ENCODE measurements at places on chromosomes 5 and 9.

DNA sequence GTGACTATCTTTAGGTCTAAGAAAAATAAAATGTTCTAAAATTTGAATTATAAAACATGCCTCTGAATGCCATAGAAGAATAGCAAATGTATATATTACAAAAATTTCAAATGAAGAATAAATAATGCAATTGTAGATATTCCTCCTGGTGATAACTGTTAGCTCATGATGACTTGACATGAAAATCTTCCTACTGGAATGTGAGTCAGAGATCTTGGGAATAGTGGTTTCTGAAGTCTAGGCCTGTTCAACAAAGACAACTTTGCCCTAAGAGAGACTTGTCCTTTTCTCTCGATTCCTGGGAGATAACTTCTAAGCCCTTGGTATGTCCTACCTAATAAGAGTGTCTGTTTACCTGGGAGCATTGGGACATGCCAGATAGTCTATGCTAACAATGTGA is 746.3 kb upstream of the RIOK2 start:
- DNase-seq = no peak

GRCh38 chr5:77322406-77322805 is 111.9 kb downstream of the PDE8B start:
- no peak for DNase-seq

- DNase-seq = no peak
These were observed 1148.4 kb downstream of the EFNA5 start for GRCh38 chr5:106522296-106522695.

- peak; percentile 35 for DNase-seq
These were observed 98.8 kb downstream of the LHX2 start for GRCh38 chr9:124110307-124110915.

DNA sequence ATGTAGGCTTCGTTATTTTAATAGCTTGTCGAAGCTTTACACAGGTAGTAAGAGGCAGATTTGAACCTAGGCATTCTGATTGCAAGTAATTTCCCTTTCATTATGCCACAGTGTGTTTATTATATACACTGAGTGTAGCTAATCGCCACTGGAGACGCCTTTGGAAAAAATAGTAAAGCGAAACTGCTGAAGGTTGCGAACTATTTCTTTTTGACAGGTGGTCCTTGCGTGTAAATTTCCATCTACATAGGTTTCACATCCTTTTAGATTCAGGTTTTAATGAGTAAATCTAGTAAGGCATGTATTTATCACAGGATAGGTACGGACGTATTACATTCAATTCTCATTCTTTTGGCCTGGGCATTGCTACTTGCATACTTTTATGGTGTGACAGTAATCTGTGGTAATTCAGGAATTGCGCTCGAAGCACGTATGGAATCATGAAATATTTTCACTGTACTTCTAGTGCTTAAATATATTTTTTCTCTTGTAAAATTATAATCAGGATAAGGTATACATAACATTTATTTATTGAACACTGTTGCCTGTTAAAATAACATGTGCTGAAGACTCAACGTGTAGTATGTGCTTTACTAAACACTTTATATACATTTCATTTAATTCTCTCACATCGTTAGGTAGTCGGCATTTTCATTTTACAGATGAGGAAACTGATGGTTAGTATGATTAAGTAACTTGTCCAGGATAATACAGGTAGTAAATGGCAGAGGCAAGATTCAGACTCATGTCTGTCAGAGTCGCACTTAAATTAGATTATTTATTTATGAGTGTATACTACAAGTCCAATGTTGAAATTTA is 1.8 kb downstream of the MARCHF6 start:
- DNase-seq = peak; percentile 35

DNA sequence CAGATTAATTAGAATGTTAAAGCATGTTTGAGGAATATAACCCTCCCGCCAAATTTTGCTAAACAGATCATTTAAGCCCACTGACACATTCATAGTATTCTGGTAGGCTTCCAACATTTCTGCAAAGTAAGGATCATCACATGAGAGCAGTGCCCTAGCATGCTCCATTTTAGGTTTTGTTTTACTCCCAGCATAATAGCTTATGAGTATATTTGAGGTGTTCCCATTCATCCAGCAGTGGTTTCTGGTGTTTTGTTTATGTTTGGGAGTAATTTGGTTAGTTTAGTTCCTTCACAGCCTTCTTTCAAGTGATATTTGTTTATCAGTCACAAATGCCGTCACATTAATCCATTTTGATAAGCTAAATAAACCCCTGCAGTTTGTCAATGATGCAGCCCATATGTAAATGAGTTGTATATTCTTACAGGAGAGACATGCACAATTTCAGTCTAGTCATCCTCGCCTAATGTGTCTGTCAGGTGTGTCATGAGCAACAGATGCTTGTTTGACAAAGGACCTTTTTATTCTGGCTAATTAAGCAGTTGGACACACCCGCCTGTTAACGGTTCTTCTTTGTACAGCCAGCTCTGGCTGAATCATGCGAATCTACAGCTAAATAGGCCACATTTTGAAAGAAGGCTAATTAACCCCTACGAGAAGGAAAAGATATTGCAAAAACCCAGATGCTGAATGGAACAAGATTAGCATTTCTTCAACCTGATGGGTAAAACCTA is 124.4 kb downstream of the RFX3 start:
- no peak for DNase-seq

- DNase-seq = no peak
These were observed 102.7 kb upstream of the IER5L start for GRCh38 chr9:129280623-129281271.

DNA sequence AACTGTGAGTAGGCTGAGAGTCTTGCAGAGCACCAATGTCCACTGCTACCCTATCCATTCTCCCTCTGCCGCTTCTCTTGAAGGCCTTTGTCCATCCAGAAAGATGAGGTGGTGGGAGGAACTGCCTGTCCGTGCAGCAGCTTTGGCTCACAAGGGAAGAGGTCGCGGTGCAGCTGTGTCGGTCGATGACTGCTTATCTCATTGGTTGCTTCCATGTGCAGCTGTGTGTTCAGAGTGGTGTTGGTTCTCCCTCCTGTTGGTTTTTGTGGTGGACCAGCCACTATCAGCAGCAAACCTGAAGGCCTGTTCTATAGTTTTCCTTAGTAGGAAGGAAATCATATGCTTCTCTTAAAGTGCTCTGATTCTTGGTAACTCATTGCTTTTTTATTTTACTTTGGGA is 40.7 kb downstream of the SPTAN1 start:
- no peak for DNase-seq

- DNase-seq = no peak
These were observed 10.3 kb upstream of the WDR5 start for GRCh38 chr9:134125413-134126095.

DNA sequence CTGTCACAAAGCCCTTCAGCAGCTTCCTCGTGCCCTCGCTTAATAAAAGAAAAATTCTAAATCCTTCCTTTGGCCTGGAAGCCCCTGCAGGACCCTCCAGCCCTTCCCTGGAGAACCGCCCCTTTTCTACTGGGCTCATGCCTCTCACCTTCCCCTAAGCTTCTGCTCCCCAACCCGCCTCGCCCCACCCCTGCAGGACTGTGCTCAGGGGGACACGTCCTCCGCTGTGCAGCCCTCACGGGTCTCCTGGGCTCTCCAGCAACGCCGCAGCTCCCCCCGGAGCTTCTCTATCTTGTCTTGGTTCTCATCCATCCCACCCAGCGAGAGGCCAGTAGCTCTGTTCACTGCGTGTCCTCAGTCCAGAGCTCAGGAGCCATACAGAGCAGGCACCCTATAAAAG is 65.6 kb upstream of the SARDH start:
- no peak for DNase-seq

DNA sequence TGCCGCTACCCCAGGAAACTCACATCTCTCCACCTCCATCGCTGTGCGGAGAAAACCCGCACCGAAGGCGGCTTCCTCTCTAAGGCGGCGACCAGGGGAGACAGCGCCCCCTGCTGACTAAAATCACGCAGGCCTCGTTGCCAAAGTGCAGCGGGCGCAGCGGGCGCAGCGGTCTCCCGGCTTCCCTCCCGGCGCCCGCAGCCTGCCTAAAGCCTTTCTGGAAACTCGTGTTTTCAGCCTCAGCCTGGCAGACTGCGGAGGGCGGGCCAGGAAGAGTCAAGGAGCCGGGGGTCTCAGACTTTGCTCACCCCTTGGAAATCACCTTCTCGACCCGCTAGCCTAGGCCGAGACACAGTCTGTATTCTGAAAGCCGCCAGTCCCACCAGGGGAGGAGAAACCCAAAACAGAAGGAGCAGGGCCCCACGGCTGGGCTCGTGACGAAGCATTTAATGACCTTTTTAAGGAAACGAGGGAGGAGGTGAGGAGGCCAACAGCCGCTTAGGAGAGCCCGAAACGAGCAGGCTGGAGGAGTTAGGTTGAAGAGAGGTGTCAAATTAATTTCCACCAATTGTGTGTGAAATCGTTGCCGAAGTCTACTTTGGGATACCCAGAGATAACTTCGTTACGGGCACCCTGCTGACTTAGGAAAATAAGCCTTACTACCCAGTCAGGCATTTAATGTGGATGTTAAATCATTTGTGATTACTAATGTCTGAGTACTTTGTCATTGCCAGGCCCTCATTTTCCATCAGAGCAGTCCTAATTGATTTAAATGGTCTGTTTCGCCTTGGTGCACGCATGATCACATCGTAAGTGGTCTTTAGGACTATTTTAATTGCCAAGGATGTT is 7.3 kb upstream of the FOXB2 start:
- DNase-seq = peak; percentile 65

DNA sequence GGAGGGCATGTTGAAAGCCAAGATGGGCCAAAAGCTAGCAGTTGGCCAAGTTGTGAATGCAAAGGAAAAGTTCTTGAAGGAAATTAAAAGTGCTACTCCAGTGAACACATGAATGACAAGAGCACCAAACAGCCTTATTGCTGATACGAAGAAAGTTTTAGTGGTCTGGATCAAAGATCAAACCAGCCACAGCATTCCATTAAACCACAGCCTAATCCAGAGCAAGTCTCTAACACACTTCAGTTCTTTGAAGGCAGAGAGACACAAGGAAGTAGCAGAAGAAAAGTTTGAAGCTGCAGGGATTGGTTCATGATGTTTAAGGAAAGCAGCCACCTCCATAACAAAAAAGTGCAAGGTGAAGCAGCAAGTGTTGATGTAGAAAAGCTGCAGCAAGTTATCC is 71.6 kb downstream of the ERCC6L2 start:
- DNase-seq = no peak

GRCh38 chr9:131297903-131298302 is 8.4 kb downstream of the PLPP7 start:
- no peak for DNase-seq

- DNase-seq = no peak
These were observed 1.5 kb downstream of the SPOCK1 start for GRCh38 chr5:137497396-137498290.

- peak; percentile 5 for DNase-seq
These were observed 9.9 kb upstream of the SPARC start for GRCh38 chr5:151696470-151697061.

- no peak for DNase-seq
These were observed 87.5 kb upstream of the FBXW11 start for GRCh38 chr5:172093965-172094364.

DNA sequence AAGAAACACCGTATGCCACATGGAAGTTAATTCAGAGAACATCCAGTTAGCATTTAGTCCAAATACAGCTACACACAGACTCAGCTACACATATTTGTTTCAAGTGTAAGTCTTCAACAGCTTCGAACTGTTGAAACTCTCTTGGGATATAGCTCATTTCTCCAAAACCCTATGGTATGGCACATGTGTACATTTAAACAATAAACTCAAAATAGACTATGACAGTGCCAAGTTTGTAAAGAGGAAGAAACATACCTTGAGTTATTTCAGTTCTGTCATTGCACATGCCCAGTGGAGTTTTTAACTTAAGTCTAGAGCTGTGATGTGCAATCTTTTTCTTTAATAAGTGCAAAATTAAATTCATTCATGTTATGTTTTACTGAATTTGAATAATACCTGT is 155.1 kb upstream of the RAI14 start:
- DNase-seq = no peak

DNA sequence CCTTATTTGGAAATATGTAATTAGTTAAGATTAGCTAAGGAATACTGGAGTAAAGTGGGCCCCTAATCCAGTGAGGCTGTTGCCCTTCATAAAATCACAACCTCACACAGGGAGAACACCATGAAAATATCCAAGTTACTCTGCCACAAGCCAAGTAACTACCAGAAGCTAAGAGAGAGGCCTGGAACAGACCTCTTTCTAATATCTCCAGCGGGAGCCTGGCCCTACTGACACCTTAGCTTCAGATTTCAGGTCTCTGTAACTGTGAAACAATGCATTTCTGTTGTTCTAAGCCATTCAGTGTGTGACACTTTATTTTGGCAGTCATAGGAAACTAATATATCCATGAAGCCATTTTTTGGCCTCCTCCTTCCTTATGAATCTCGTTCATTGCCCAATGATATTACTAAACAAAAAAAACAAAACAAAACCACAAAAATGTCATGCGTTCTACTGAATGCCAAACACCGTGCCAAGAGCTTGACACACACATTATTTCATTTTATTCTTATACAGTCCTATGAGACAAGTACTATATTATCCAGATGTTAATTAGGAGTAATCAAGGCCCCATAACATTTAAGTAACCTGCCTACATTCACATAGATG is 699.0 kb downstream of the MAT2B start:
- DNase-seq = no peak

DNA sequence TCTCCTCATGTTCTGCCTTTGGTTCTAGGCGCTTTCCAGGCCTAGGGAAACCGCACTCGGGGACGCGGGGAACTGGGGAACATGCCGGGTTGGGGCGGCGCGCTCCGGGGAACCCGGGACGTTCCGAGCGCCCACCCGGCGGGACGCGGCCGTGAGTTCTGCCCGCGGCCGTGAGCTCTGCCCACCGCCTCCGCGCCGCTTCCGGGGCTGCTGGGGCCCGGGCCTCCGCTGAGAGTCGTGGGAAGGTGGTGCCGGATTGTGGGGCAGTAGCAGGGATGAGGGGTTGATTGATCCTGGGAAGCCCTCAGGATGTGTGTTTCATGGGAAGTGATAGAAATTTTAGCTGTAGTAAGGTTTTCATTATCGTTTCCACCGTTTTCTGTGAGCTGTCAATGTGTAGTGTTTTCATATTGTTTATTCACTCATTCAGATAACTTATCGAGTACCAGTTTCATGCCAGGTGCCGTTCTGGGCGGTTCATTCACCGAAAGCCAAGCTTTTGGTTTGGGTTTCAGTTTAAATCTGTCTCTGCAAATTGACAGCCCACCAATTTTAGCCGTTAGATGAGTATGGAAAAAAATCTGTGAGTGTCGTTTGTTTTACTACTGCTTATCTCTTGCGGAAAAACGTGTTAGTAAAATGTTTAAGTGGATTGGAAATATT is 657 bp downstream of the MTRR start:
- DNase-seq = peak; percentile 46

GRCh38 chr9:104915049-104915448 is 12.9 kb downstream of the ABCA1 start:
- no peak for DNase-seq

- DNase-seq = no peak
These were observed 74.8 kb downstream of the CDK5RAP2 start for GRCh38 chr9:120505186-120505585.

DNA sequence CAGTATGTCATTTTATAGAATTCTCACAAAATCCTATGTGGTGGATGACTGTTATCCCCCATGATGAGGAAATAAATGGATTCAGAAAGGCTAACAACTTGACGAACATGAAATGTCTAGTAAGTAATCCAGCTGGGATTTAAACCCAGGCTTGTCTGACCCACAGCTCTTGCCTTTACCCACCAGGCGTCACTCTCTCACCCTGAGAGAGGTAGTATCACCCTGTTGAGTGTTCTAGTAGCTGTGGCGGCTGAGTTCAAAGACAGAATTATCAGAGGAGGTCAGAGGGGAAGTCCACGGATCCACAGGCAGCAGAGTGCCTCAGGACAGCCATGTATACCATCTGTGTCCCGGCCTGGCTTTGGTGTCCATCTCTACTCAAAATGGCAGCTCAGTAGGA is 113.8 kb downstream of the ZNF462 start:
- no peak for DNase-seq

GRCh38 chr9:31969552-31969951 is 414.9 kb upstream of the ACO1 start:
- DNase-seq = no peak
